ENCODE measurements at places on chromosomes 4 and X.

- no peak for DNase-seq
Observed at GRCh38 chr4:184019667-184020623, 114.8 kb downstream of the STOX2 start.

- no peak for DNase-seq
Observed at GRCh38 chr4:163385466-163385865, 41.8 kb downstream of the NPY5R start.

DNA sequence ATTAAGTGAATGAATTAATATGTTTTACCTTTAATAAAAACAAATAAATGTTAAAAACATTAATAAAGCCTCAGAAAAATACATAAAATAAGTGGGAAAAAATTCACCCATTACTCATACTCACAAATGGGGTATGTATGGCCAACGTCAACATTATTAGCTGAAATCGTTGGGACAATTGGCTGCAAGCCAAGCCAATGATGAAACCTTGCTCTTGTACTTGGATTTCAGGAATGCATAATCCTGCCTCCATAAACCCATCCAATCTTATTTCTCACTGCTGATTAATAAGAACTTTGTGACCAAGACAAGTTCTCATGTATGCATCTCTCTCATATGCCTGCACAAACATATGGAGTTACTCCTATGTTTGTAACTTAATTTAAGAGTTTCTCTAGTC, 35.3 kb upstream of the ADAMTS3 start:
- DNase-seq = peak; percentile 64

GRCh38 chrX:143027275-143027674, 1.5 kb downstream of the SPANXN4 start:
- DNase-seq = no peak

- DNase-seq = peak; percentile 11
Observed at GRCh38 chrX:15877380-15877779, 22.8 kb upstream of the AP1S2 start.
